ENCODE measurements at places on chromosomes 2 and 18. TPM values are rescaled to one million over a fixed set of nuclear protein-coding genes. Genes with fewer than 3 reads are reported as not detected.

DNA sequence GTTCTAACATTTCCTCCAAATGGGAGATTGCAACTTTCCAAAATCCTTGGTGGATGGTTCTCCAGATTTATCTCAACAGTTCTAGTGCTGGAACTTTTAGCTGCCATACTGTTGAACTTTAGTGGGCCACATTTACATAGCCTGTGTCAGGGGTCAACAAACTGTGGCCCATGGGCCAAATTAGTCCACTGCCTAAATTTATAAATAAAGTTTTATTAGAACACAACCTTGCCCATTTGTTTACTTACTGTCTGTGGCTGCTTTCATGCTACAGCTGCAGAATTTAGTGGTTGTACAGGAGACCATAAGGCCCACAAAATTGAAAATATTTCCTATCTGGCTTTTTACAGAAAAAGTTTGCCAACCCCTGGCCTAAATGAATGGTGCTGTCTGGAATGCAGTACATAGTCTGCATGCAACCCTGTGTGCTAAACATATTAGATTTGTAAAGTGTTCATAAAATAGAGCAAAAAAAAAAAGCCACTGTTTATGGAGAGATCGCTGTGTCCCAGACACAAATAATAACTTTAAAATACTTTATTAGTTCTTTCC, 30.3 kb downstream of the MGAT5 start:
- DNase-seq, result no peak
- no peaks in the 10 kb centered on the region for H3K27me3 ChIP-seq
- no peak overlapping the region for H3K27ac ChIP-seq
- H3K4me3 ChIP-seq, result no peak overlapping the region
- H3K36me3 ChIP-seq, result peaks cover 4% of the 10 kb centered on the region
- H3K4me1 ChIP-seq, result peaks cover 14% of the 10 kb centered on the region

MAPK4 gene
- total RNA-seq, result 16.3 TPM

- no peaks in the 10 kb centered on the region for H3K27me3 ChIP-seq
- H3K4me1 ChIP-seq, result no peaks in the 10 kb centered on the region
- DNase-seq, result no peak
- no peak overlapping the region for H3K27ac ChIP-seq
- no peak overlapping the region for H3K4me3 ChIP-seq
- H3K36me3 ChIP-seq, result no peaks in the 10 kb centered on the region
These were observed 708.9 kb downstream of the RNF144A start for GRCh38 chr2:7626139-7626537.

DNA sequence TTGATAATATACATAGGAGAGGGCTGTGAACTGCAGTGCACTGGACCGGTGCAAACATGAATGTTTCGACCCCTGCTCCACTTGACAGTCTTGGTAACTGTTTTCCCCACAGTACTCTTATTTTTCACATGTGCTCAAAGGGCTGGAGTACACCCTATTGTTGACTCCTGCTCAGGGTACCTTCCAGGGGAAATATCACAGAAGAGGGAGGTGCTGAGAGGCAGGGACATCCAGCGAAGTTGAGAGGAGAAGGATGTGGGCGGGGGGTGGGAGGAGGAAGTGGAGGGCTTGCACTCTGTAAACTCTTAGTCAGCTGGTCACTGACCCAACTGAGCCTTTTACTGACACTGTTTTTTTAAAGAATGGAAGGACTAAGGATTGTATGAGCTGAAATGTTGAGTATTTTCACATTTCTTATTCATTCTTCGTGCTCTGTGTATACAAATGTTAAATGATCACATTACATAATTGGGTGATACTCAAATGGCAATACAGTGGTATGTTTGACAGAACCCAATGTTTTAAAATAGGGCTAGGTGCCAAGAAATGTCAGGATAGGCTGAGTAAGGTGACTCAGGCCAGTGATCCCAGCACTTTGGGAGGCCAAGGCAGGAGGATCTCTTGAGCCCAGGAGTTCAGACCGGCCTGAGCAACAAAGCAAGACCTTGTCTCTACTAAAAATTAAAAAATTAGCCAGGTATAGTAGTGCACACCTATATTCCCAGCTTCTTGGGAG, 10.0 kb downstream of the INPP4A start:
- H3K4me3 ChIP-seq, result no peak overlapping the region
- no peak for DNase-seq
- peaks cover 8% of the 10 kb centered on the region for H3K4me1 ChIP-seq
- H3K36me3 ChIP-seq, result peaks cover 2% of the 10 kb centered on the region
- H3K27ac ChIP-seq, result no peak overlapping the region

DNA sequence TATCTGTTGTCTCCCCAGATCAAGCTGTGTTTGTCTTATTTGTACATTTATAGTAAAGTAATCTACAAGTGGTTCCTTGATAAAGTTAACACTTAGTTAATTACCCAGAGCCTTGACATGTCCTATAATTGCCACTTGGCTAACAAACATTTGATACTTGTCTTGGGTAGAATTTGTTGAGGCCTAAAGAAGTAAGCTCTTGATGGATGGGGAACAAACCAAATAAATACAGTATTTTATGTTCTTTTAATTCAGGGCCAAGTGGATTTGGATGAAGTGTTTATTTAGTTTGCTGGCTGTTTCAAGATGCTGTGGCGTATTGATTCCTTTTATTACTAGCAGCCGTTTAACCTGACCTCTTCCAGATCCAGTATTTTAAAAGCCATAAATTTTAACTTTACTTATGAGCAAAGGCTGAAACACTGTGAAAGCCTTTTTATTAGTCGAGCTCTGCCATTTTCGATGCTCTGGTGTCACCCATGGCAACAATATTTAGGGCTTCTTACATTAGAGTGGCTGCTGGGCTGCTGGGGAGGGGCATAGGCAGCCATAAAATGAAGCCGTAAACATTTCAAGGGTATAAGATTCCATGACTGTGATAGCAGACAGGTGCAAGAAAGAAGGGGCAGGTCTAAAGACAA, 401.6 kb upstream of the NRP2 start:
- no peak overlapping the region for H3K4me3 ChIP-seq
- H3K4me1 ChIP-seq, result peaks cover 33% of the 10 kb centered on the region
- peaks cover 15% of the 10 kb centered on the region for H3K27me3 ChIP-seq
- H3K27ac ChIP-seq, result peak overlapping the region; percentile 37
- peaks cover 5% of the 10 kb centered on the region for H3K36me3 ChIP-seq

DNA sequence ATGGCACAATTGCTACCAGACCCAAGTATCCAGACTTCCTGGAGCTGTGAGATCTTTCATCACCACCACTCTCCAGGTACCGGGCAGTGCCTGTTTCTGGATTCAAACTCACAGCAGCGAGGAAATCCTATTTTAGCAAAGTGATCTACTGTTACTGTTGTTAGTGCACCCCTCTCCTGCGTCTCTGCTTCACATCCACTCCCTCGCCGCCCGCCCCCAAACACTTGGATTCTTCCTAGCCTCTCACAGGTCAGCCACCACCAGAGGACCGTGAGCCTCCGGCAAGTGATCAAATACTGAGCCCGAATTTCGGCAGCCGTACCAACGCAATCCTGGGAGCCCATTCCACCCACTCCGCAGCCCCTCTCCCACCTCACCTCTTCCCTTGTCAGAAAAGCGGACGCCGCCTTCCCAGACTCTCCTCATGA, 519 bp downstream of the METTL4 start:
- peak overlapping the region; percentile 94 for H3K4me3 ChIP-seq
- peaks cover 28% of the 10 kb centered on the region for H3K4me1 ChIP-seq
- peak overlapping the region; percentile 99 for H3K27ac ChIP-seq
- H3K36me3 ChIP-seq, result peaks cover 4% of the 10 kb centered on the region
- H3K27me3 ChIP-seq, result no peaks in the 10 kb centered on the region
- peak; percentile 33 for DNase-seq
